ENCODE measurements at places on chromosomes 1 and 21. TPM values are rescaled to one million over a fixed set of nuclear protein-coding genes. Genes with fewer than 3 reads are reported as not detected.
A peak's percentile ranks its signal among the peaks of the same experiment; 100 is the strongest.

DNA sequence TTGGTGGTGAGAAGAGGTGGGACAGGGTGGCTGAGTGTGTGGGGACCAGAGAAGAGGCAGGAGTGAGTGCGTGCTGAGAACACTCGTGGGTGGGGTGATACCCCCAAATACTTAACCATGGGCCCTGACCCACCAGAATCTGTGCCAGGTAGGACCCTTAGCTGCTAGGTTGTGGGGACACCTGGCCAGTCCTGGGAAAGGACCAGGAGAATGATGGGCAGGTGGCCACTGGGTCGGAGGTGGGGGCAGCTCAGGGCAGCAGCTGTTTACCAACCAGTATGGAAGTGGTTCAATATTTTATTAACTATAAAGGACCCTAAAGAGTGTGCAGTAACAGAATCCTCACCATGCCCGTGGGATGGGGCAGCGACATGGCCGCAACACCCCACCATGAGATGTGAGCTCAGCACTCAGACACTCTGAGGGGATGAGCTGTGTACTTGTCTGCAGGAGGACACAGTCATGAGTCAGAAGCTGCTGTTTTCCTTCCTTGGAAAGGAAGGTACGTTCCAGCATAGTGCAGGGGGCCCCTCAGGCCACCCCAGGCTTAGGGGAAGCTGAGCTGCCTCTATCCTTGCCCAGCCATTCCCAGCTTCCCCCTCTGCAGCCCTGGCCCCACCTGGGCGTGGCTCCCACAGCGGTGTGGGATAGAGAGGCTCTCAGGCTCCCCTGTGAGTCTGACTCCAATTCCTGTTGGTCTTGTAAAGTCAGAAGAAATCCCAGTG is 25.4 kb downstream of the TEX35 start:
- H3K36me3 ChIP-seq: no peaks in the 10 kb centered on the region
- no peak overlapping the region for H3K4me3 ChIP-seq
- H3K27ac ChIP-seq: no peak overlapping the region
- DNase-seq: peak; percentile 42
- H3K4me1 ChIP-seq: peaks cover 51% of the 10 kb centered on the region
- H3K27me3 ChIP-seq: no peaks in the 10 kb centered on the region

GRCh38 chr1:232282498-232282897 is 347.4 kb downstream of the SIPA1L2 start:
- no peak overlapping the region for H3K4me3 ChIP-seq
- peaks cover 4% of the 10 kb centered on the region for H3K27me3 ChIP-seq
- DNase-seq: no peak
- H3K27ac ChIP-seq: no peak overlapping the region
- H3K4me1 ChIP-seq: no peaks in the 10 kb centered on the region

GRCh38 chr1:36381405-36381804 is 4.3 kb downstream of the STK40 start:
- no peaks in the 10 kb centered on the region for H3K27me3 ChIP-seq
- no peak for DNase-seq
- peaks cover 21% of the 10 kb centered on the region for H3K4me1 ChIP-seq
- peaks cover 15% of the 10 kb centered on the region for H3K36me3 ChIP-seq

DNA sequence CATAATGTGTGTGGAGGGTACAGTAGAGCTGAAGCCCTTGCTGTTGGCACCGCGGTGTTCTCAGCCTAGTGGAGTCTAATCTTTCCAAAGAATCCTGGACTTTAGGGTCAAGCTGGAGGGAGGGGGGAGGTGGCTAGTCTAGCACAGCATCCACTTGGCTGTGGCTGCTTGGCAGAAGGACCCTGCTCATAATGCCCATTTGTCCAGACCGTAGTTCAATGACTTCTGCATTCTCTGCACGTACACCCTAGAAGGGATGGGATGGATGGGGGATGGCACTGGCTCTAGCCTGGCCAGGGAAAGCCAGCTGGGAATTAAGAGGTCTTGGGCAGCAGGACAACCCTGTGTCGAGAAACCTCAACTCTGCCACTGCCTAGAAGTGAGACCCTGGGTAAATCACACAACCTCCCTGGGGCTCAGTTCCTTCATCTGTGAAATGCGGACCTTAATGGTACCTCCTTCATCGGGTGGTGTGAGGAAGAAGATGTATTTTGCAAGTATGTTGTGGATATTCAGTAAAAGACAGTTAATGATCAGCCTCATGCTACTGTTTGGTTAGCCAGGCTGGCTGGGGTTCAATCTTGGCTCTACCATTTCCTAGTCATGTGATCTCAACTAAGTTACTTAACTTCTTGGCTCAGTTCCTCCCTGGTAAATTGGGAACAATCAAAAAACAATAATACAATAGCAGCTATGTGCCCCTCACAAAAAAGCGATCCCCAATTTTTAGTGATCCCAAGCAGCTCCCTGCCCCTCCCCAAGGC is 27.2 kb upstream of the CLIC4 start:
- no peak overlapping the region for H3K27ac ChIP-seq
- DNase-seq: no peak
- H3K4me1 ChIP-seq: peaks cover 10% of the 10 kb centered on the region
- H3K27me3 ChIP-seq: no peaks in the 10 kb centered on the region
- H3K36me3 ChIP-seq: no peaks in the 10 kb centered on the region
- H3K4me3 ChIP-seq: no peak overlapping the region

GRCh38 chr1:218969006-218969405 is 204.7 kb upstream of the LYPLAL1 start:
- H3K4me3 ChIP-seq: no peak overlapping the region
- no peaks in the 10 kb centered on the region for H3K4me1 ChIP-seq
- no peak for DNase-seq

DNA sequence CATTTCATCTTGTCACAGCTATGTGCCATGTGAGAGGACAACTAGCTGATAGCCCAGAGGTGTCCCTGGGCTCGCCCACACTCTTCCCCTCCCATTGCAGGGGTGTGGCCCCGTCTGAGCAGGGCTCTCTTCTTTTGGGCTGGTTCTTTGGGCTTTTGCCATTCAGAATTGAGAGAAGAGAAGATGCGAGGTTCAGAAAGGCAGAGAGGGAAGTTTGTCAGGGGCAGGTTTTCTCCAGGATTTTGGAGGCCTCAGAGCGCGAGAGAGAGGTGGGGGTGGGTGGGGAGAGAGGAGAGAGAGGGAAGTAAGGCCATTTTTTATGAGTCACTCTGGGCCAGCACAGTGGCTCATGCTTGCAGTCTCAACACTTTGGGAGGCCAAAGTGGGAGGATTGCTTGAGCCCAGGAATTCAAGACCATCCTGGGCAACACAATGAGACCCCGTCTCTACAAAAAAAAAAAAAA is 5.2 kb downstream of the IFI6 start:
- H3K27me3 ChIP-seq: no peaks in the 10 kb centered on the region
- no peak for DNase-seq
- H3K27ac ChIP-seq: no peak overlapping the region
- H3K4me3 ChIP-seq: no peak overlapping the region
- peaks cover 22% of the 10 kb centered on the region for H3K36me3 ChIP-seq

DNA sequence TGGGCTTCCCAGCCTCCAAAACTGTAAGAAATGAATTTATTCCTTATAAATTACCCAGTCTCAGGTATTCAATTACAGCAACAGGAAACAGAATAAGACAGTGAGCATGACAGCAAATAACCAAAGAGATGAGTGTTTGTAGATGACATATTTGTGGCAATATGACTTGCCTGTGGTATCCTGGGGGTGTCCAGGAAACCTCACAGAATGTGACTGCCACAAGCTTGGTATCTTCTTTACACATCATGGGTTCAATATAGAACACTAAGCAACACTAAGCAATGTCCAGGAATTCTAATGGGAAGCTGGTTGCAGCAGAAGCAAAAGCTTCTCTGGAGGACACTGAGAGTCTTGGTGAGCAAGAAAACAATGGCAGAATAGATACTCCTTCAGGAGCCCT is 236.4 kb upstream of the BEND5 start:
- DNase-seq: no peak
- no peaks in the 10 kb centered on the region for H3K4me1 ChIP-seq
- H3K27me3 ChIP-seq: no peaks in the 10 kb centered on the region
- H3K4me3 ChIP-seq: no peak overlapping the region

DNA sequence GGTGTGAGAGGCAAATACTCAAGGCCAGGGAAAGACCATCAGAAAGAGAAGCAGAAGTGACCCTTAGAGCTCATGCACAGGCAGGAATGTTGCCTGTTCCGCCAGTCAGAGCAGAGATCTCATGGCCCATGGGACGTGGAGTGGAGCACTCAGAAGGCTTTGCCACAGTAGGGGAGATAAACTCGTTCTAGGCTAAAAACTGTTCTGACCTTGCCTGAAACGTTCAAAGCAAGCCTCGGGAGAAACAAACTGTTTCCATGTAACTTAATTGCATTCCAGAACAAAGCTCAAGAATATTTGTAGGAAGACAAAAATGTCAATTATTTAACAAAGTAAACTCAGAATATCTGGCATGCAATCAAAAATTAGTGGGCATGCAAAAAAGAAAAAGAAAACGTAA is 20.7 kb upstream of the SLC19A1 start:
- H3K4me1 ChIP-seq: no peaks in the 10 kb centered on the region
- DNase-seq: no peak
- H3K27me3 ChIP-seq: peaks cover 10% of the 10 kb centered on the region
- no peak overlapping the region for H3K4me3 ChIP-seq

GRCh38 chr1:174359454-174359805 is 88.3 kb upstream of the GPR52 start:
- no peak overlapping the region for H3K4me3 ChIP-seq
- DNase-seq: no peak
- H3K4me1 ChIP-seq: peaks cover 12% of the 10 kb centered on the region

- H3K4me1 ChIP-seq: no peaks in the 10 kb centered on the region
- no peak overlapping the region for H3K27ac ChIP-seq
- no peak overlapping the region for H3K4me3 ChIP-seq
- no peak for DNase-seq
- no peaks in the 10 kb centered on the region for H3K36me3 ChIP-seq
Measured at GRCh38 chr1:74767490-74767889, 34.5 kb downstream of the TYW3 start.

GRCh38 chr1:25167269-25168192 is 64.8 kb downstream of the SYF2 start:
- no peak overlapping the region for H3K27ac ChIP-seq
- no peak for DNase-seq
- H3K36me3 ChIP-seq: no peaks in the 10 kb centered on the region
- H3K4me1 ChIP-seq: peaks cover 19% of the 10 kb centered on the region

DNA sequence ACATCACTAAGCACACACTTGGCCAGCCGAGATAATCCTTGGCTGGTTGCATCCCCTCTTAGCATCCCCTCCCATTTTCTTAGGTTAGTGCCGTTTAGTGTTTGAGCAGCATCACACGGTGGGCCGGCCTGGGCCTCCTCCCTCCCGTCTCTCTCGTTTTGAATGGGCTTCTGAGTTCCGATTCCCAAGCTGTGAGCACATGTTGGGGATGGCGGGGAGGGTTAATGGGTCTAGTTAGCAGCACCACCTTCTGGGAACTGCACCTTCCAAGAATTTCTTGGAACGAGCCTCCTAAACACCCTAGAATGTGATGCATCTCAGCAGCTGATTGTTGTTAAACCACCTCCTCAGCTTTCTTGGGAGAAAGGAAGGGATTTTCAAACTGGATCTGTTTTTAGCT is 73.3 kb downstream of the CNIH3 start:
- no peaks in the 10 kb centered on the region for H3K27me3 ChIP-seq
- no peak overlapping the region for H3K4me3 ChIP-seq
- H3K36me3 ChIP-seq: no peaks in the 10 kb centered on the region
- H3K4me1 ChIP-seq: no peaks in the 10 kb centered on the region
- no peak overlapping the region for H3K27ac ChIP-seq
- no peak for DNase-seq

GRCh38 chr1:110615548-110616130 is 9.5 kb upstream of the KCNA2 start:
- peaks cover 13% of the 10 kb centered on the region for H3K4me1 ChIP-seq
- H3K27ac ChIP-seq: no peak overlapping the region
- no peak overlapping the region for H3K4me3 ChIP-seq

GRCh38 chr1:63662841-63663240 is 69.6 kb downstream of the PGM1 start:
- H3K36me3 ChIP-seq: peaks cover 16% of the 10 kb centered on the region
- no peaks in the 10 kb centered on the region for H3K4me1 ChIP-seq

- no peaks in the 10 kb centered on the region for H3K4me1 ChIP-seq
- DNase-seq: peak; percentile 94
- H3K36me3 ChIP-seq: peaks cover 12% of the 10 kb centered on the region
- no peaks in the 10 kb centered on the region for H3K27me3 ChIP-seq
Measured at GRCh38 chr21:36927719-36928117, 38.8 kb downstream of the HLCS start.

DNA sequence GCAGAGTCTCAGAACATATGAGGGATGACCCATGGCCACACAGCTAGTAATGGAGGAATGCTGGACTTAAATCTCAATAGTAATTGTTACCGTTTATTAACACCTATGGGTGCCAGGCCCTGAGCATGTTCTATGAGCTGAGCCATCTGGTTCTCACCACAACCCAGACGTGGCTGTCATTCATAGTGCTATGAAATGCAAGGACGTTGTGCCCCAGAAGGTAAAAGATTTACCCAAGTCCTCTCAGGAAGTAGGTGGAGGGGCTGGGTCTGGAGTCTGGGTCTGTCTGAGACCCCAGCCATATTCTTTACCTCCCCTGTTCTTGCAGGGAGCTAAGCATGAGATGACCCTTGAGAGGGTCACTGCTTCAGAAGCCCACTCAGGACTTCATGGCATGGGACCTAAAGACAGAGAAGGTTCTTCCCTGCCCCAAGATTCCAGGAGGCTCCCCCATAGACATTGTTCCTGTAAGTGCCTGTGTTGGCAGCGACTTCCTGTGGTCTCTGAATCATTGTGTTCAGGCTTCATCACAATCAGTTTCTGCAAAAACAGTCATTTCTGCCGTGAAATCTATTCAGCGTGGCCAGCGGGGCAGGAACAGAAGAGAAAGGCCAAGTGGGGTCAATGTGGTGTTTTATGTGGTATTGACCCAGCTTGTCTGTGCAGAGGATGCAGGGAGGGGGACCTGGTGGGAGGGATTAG is 475.4 kb downstream of the PTPRU start:
- DNase-seq: no peak
- H3K27ac ChIP-seq: peak overlapping the region; percentile 14
- peaks cover 8% of the 10 kb centered on the region for H3K27me3 ChIP-seq

- no peaks in the 10 kb centered on the region for H3K4me1 ChIP-seq
- H3K36me3 ChIP-seq: no peaks in the 10 kb centered on the region
- no peaks in the 10 kb centered on the region for H3K27me3 ChIP-seq
- no peak overlapping the region for H3K27ac ChIP-seq
- DNase-seq: no peak
Measured at GRCh38 chr1:14246471-14246870, 352.0 kb upstream of the KAZN start.

- H3K27me3 ChIP-seq: no peaks in the 10 kb centered on the region
- no peak overlapping the region for H3K27ac ChIP-seq
- H3K36me3 ChIP-seq: no peaks in the 10 kb centered on the region
- H3K4me1 ChIP-seq: no peaks in the 10 kb centered on the region
- no peak for DNase-seq
Measured at GRCh38 chr1:114315631-114316030, 162.0 kb upstream of the SYT6 start.

GRCh38 chr1:185598332-185598731 is 135.9 kb upstream of the HMCN1 start:
- no peak for DNase-seq
- no peak overlapping the region for H3K27ac ChIP-seq
- no peaks in the 10 kb centered on the region for H3K36me3 ChIP-seq
- no peak overlapping the region for H3K4me3 ChIP-seq

The RUNX3 gene
- 1.5 TPM for polyA plus RNA-seq

The CASQ1 gene
- 0.61 TPM for polyA plus RNA-seq

The S100A7 gene
- polyA plus RNA-seq: not detected

The PGBD5 gene
- 0.31 TPM for polyA plus RNA-seq

The UBE2U gene
- 0.08 TPM for polyA plus RNA-seq

The CAMSAP2 gene
- polyA plus RNA-seq: 6.1 TPM

The SUSD4 gene
- polyA plus RNA-seq: 8.1 TPM

The HES3 gene
- not detected for polyA plus RNA-seq

The GSTM1 gene
- polyA plus RNA-seq: 0.23 TPM

The FMOD gene
- 35.6 TPM for polyA plus RNA-seq

Measured in stomach (tissue), 19 donors.